Brain pericyte (primary cell): ENCODE measurements at places on chromosomes 3 and 15.

- DNase-seq = no peak
These were observed 116.6 kb downstream of the TRIM42 start for GRCh38 chr3:140794507-140794906.

GRCh38 chr15:81255958-81256320, 59.3 kb downstream of the IL16 start:
- DNase-seq = no peak

DNA sequence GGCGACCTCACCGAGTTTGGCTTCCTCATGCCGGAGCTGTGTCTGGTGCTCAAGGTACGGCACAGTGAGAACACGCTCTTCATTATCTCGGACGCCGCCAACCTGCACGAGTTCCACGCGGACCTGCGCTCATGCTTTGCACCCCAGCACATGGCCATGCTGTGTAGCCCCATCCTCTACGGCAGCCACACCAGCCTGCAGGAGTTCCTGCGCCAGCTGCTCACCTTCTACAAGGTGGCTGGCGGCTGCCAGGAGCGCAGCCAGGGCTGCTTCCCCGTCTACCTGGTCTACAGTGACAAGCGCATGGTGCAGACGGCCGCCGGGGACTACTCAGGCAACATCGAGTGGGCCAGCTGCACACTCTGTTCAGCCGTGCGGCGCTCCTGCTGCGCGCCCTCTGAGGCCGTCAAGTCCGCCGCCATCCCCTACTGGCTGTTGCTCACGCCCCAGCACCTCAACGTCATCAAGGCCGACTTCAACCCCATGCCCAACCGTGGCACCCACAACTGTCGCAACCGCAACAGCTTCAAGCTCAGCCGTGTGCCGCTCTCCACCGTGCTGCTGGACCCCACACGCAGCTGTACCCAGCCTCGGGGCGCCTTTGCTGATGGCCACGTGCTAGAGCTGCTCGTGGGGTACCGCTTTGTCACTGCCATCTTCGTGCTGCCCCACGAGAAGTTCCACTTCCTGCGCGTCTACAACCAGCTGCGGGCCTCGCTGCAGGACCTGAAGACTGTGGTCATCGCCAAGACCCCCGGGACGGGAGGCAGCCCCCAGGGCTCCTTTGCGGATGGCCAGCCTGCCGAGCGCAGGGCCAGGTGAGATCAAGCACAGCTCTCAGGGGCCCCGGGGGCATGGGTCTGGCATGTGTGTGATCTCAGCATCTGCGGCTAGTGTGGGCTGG, 7.1 kb upstream of the STAB1 start:
- DNase-seq = no peak

GRCh38 chr3:191328962-191329653, at the start of gene CCDC50:
CCDC50 (plus strand) TSS chr3:191329394; CDS start chr3:191329675, 281 bp downstream.
- DNase-seq = no peak

DNA sequence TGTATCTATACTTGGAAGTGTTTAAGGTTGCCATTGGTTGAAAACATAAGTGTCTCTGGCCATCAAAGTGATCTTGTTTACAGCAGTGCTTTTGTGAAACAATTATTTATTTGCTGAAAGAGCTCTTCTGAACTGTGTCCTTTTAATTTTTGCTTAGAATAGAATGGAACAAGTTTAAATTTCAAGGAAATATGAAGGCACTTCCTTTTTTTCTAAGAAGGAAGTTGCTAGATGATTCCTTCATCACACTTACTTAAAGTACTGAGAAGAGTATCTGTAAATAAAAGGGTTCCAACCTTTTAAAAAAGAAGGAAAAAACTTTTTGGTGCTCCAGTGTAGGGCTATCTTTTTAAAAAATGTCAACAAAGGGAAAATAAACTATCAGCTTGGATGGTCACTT, 19.7 kb downstream of the B3GNT5 start:
- no peak for DNase-seq

GRCh38 chr3:132594498-132594897, 2.6 kb upstream of the ACKR4 start:
- DNase-seq = no peak

GRCh38 chr3:149003653-149004305, 12.4 kb downstream of the GYG1 start:
- no peak for DNase-seq

- DNase-seq = no peak
These were observed 164.3 kb downstream of the CACNA1D start for GRCh38 chr3:53658613-53659193.

- no peak for DNase-seq
These were observed 172.5 kb downstream of the MTHFS start for GRCh38 chr15:79724312-79724711.
